ENCODE measurements at places on chromosomes 7 and 10. TPM values are rescaled to one million over a fixed set of nuclear protein-coding genes. Genes with fewer than 3 reads are reported as not detected.

- DNase-seq, result no peak
Measured at GRCh38 chr10:71161425-71161824, 50.9 kb upstream of the UNC5B start.

DNA sequence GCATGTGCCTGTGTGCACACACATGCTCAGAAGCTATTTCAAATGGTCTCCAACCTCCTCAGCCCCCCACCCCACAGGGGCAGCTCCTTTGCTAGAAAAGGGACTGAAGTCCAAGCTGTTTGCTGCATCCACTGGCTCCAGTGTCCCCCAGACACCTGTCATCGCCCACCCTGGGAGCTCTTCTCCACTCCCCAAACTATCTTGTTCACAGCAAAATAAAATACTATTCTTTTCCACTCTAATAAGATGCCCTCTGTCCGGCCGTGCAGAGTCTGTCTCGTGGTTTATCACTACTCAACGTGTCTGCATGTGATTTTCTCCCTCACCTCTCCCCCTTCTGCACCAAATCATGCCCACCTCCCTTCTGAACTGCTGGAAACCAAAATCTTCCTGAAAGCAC, 25.6 kb downstream of the HIPK2 start:
- no peak for DNase-seq

DNA sequence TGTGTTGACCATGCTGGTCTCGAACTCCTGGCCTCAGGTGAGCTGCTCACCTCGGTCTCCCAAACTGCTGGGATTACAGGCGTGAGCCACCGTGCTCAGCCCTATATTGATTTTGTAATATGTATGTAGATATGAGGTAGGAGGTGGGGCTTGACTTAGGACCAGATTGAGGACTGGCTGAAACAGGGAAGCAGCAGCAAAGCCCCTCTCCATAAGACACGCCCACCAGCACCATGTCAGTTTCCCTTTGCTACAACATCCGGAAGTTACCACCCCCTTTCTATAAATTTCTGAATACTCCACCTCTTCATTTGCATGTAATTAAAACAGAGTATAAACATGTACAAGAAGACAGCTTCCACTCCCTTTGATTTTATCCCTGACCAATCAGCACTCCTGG, 47.9 kb upstream of the MYL10 start:
- no peak for DNase-seq

DNA sequence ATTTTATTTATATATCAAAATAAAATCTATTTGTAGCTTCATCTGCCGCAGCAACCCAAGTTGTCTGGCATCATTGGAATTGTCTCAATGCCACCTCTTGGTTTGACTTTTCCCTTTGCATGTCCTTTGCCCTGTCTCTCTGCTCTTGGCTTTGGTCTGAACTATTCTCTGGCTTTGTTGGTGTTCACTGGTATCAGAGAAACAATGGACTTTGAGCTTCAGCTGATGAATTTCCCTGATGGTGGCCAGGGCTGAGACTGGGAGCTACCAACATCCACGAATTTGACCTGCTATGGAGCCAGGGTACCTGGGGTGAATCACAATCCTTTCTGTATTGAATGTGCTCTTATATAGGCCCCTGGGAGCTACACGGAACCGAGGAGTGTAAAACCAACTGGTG, 311.7 kb upstream of the KIAA1217 start:
- DNase-seq, result no peak

GRCh38 chr7:157801113-157801512, 464.3 kb downstream of the DNAJB6 start:
- DNase-seq, result no peak

DNA sequence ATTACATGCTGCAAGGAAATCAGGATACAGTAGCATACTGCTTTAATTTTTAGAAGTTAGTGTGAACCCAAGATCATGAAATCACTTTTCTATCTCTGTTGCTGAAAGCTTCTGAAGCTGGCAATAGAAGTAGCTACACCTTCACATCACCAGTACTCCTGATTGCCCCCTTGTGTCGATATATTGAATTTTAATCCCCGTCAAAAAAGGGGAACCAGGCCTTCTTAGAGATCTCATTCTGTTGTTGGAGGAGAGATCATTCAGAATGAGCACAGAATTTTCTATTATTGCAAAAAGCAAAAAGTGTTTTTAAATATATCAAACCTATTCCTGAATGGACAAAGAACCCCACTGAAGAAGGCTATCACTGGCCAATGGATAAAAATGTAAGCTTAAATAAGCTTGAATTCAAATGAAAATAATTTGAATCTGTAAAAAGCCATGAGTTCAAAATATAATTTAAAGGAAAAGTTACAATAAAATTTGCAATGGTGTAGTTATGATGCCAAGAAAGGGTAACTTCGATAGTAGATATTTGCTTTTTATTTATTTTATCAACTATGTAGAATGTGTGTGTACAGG, 39.7 kb upstream of the TEX47 start:
- DNase-seq, result peak; percentile 6

GRCh38 chr7:47979832-47980181, 392 bp upstream of the HUS1 start:
- no peak for DNase-seq

DNA sequence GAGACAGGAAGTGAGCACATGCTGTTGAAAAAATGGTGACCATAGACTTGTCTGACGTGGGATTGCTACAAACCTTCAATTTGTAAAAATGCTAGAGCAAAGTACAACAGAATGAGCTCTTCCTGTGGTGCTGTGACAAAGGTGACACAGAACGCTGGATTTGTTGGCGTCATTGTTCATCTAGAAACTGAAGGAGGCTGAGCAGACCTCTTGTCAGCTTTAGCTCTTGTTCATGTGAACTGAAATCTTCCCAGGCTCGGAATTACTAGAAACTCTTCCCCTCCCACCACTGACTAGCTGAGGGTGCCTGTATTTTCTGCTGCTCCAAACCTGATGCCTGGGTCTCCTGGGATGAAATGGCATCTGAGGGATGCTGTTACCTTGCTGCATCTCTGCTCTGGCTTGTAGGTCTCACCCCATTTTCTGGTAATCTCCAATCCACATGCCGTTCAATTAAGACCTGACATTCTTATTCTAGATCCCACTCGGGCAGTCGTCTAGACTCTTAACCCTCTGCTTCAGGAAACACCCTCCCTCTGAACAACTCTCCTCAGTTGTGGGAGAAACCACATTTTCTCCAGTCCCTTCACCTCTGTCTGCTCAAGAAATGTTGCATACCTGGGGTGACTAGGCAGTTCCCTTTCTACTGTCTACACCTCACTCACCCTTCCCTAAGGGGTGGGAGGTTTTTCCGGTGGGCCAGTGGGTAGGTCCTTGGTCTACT, 349.3 kb downstream of the CXCL12 start:
- no peak for DNase-seq

- DNase-seq, result peak; percentile 79
Measured at GRCh38 chr10:70887804-70888800, at the start of gene PCBD1. Gene PCBD1, minus strand, starts transcription at chr10:70888565. Its CDS starts 32 bp downstream, at chr10:70888533.

- no peak for DNase-seq
Measured at GRCh38 chr10:71727105-71727737, 7.6 kb upstream of the C10orf105 start.

- no peak for DNase-seq
Measured at GRCh38 chr7:92044940-92045339, 89.3 kb downstream of the CYP51A1 start.

GRCh38 chr10:48609441-48609840, 4.6 kb upstream of the ARHGAP22 start:
- no peak for DNase-seq

- DNase-seq, result no peak
Measured at GRCh38 chr10:125797994-125798662, 22.5 kb upstream of the MMP21 start.

GRCh38 chr7:82273886-82274285, 169.7 kb downstream of the CACNA2D1 start:
- DNase-seq, result no peak

- no peak for DNase-seq
Measured at GRCh38 chr10:44950326-44951225, 9.0 kb upstream of the RASSF4 start.

DNA sequence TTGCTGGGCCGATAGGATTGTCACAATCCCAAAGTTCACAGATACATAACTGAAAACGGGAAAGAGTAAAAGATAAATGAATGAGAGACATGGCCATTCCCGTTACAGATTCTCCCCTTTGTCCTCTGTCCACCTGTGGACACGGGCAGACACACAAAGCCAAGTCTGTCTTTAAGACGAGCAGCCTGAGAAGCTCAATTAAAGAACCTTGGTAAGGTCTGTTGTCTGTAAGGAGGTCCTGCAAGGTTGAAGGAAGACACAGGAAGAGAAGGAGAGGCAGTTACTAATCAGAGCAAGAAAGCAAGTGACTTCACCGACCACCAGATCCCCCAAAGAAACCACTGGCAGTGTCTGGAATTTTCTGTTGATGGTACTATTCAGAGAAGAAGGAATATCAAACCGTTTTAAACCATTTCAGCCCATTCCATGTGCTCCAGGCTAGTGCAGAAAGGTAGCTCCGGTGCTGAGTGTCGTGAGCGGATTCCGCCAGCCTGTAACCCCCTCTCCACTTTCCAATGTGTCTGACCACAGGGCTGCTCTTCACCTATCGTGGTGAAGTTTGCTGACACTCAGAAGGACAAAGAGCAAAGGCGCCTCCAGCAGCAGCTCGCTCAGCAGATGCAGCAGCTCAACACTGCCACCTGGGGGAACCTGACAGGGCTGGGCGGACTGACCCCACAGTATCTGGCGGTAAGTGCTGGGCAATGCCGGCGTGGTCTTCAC, 252.6 kb downstream of the CELF2 start:
- peak; percentile 42 for DNase-seq

GRCh38 chr10:29849886-29850285, 209.5 kb downstream of the JCAD start:
- no peak for DNase-seq

DNA sequence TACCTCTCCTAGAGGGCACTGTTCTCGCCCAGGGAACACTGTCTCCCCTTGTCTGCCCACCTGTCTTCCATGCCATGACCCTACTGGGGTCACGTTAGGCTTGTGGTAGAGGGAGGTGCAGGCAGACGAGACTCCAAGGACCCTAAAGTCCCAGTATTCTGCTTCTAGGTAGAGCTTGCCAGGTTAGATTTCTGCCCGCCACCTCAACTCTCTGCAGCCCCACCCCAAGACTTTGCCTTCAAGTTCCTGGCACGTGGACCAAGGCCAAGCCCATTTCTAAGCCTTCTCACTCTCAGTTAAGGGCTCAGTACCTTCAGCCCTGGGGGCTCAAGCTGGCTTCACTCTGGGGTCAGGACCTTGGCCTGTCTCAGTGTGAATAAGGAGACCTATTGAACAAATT, 16.1 kb downstream of the PRKAG2 start:
- no peak for DNase-seq

DNA sequence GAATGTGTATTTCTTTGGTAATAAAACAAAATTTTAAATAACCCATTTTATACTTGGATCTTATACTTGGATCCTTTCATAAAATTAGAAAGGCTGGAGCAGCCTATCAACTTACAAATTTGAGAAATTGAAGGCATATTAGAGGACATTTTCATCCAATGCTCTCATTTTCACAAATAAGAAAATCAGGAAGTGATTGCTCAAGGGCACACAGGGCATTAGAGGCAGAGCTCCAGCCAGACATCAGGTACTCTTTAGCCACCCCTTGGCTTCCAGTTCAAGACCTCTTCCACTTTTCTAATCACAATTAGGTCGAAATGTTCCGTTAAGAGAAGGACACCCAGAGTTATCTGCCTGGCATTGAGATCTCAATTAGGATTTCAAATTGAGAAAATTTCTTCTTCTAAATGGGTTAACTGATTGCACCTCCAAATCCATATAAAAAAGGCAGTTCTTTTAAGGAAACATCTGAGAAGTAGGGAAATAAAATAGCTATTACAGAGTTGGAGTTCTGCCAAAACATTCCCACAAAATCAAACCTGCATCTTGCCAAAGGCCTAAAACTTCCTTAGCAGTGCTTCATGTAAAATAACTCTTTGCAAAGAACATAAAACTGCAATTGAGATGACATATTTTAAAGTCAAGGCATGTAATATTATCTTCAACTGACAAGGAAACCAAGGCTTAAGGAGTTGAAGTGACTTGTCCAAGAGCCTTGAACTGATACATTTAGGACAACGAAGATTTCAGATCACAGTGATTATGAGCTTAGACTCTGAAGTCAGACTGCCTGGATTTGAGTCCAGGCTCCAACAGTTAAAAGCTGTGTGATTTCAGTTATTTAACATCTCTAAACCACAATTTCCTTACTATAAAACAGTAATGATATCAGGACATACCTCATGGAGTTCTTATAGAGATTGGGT, 2.4 kb downstream of the ACTA2 start:
- DNase-seq, result no peak

DNA sequence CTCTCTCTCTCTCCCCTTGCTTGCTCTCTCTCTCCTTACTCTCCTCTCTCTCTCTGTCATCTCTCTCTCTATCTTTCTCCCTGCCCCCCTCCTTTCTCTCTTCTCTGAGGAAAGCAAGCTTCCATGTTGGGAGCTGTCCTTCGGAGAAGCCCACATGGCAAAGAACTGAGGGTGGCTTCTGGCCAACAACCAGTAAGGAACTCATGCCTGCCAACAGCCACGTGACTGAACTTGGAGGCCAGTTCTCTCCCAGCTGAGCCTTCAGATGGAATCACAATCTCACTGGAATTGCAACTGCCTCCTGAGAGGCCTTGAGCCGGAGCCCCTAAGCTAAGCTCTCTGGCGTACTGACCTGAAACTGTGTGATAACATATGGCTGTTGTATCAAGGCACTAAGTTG, 12.0 kb upstream of the DHTKD1 start:
- no peak for DNase-seq

DNA sequence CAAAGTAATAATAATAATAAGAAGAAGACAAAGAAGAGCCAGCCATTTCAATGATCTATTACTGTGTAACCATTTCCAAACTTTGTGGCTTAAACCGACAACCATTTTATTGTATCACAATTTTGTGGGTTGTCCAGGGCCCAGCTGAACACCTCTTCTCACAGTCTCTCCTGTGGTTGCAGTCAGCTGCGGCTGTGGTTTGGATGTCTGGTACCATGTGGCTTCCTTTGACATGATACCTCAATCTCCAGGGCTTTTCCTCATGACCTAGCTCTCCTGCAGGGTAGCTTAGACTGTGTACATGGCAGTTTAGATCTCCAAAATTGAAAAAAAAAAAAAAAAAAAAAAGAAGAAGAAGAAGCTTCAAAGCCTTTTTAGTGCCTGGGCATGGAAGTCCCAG, 72.6 kb upstream of the NFKB2 start:
- DNase-seq, result no peak

DNA sequence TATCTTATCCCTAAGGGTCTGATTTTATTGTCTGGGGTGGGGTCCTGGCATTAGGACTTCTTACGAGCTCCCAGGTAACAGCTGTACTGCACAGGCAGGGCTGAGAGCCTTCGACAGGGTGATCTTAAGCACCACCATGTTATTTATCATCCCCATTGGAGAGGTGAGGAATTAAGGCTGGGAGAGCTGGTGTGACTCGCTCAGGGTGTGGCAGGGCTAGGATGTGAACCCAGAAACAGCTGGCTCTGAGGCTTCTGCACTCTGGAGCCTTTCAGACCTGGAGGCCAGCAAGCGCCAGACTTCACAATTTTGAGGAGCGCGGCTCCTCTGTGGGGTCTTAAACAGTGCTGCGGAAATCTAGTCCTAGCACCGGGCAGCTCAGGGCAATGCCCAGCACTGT, 27.4 kb upstream of the NDST2 start:
- no peak for DNase-seq

The ATP6V0A4 gene
- total RNA-seq, result 1.8 TPM

The ADIRF gene
- total RNA-seq, result 3.2 TPM

The SEMA3C gene
- 33.2 TPM for total RNA-seq

The ADAM22 gene
- 111 TPM for total RNA-seq

The SPAG6 gene
- 1.5 TPM for total RNA-seq

The ASZ1 gene
- total RNA-seq, result not detected

The CXCL12 gene
- 90.7 TPM for total RNA-seq

The CDC123 gene
- total RNA-seq, result 69.6 TPM

The ANKRD30A gene
- total RNA-seq, result not detected

The EBLN1 gene
- total RNA-seq, result not detected

The GPR15LG gene
- total RNA-seq, result 0.36 TPM

The ZSWIM8 gene
- total RNA-seq, result 43.0 TPM

The LZTS2 gene
- total RNA-seq, result 23.9 TPM
